G401 (cell line): ENCODE measurements at places on chromosomes 1 and 21. TPM values are rescaled to one million over a fixed set of nuclear protein-coding genes. Genes with fewer than 3 reads are reported as not detected.

Gene ATP1A4
- not detected in 2 replicates for total RNA-seq

Gene SSX2IP
- 7.5 and 13.1 TPM in 2 replicates for total RNA-seq

GRCh38 chr1:117605164-117605773 lies 579 bp upstream of the TENT5C start:
- DNase-seq: peak; percentile 83

DNA sequence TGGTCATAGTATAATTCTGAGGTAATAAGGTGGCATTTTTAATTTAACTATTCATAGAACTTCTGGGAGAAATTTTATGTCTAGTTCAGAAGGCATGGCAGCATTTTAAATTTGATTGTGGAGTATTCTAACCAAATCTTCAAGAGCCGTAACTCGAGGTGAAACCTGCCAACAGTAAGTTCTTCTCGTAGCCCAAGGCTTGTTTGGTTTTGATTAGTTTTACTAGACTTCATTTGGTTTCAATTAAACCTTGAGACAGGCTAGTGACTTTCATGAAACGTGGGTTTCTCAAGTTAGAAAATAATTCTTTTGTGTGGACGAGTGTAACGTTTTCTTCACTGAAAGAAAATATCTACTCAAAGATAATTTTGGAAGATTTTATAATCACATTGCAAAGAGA lies 395.5 kb downstream of the USP25 start:
- DNase-seq: no peak

- DNase-seq: no peak
These were observed 81.0 kb downstream of the NOTCH2 start for GRCh38 chr1:119988306-119989062.

Gene CFHR1
- total RNA-seq: not detected in 2 replicates

DNA sequence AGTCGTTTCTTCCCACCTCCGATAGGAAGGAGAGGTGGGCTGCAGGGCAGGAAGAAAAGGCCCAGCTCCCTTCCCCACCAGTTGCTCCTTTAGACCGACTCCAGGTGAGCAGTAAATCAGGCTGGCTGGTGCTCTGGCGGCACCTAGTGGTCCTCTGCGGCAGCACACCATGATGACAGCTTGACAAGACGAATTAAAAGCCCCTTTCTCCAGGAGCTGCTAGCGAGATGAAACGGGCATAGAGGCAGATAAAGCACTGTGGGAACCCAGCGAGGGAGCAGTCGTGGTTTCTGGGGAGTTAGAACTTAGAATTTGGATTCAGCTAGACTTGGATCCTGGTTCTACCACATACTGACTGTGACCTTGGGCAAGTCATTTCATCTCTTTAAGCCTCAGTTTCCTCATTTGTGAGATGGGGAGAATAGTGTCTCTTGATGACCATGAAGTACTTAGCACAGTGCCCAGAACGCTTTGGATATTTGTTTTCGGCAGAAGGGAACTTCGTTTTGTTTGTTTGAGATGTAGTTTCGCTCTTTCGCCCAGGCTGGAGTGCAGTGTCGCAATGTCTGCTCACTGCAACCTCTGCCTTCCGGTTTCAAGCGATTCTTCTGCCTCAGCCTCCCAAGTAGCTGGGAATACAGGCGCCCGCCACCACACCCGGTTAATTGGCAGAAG lies 21.8 kb upstream of the COL9A2 start:
- DNase-seq: peak; percentile 72

DNA sequence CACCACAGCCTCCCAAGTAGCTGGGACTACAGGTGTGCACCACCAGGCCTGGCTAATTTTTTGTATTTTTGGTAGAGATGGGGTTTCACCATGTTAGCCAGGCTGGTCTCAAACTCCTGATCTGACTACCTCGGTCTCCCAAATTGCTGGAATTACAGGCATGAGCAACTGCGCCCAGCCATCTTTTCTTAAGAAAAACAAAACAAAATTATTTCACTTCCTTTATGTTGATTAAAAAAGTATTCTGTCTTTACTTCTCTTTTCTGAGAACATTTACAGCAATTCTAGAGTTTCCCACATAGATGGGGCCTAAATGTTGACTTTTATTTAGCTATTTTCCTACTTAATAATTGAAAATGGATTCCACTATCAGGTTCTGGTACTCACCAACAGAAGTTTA lies 17.3 kb upstream of the TMEM183A start:
- no peak for DNase-seq

- no peak for DNase-seq
These were observed 5.0 kb downstream of the CLDN19 start for GRCh38 chr1:42735056-42735455.

DNA sequence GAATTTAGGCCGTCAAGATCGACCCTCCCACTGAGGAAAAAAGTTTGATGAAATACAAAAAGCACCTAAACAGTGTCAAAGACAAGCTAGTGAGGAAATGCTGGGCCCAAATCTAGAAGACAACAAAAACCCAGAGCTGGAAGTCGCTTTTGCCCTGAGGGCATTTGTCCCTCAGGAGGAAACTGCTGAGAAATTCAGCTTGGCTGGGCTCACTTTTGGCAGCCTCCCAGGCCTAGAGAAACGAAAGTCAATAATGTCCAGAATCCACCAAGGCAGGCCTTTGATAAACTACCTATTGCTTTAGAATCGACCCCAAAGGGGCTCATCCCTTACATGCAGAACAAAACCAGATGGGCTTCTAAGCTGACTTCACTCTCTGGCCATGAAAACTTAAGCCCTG lies 38.9 kb downstream of the SYT2 start:
- peak; percentile 45 for DNase-seq

GRCh38 chr1:55741516-55741915 lies 526.4 kb upstream of the USP24 start:
- DNase-seq: no peak

- no peak for DNase-seq
These were observed 271.1 kb downstream of the PTPRC start for GRCh38 chr1:198909973-198910372.

DNA sequence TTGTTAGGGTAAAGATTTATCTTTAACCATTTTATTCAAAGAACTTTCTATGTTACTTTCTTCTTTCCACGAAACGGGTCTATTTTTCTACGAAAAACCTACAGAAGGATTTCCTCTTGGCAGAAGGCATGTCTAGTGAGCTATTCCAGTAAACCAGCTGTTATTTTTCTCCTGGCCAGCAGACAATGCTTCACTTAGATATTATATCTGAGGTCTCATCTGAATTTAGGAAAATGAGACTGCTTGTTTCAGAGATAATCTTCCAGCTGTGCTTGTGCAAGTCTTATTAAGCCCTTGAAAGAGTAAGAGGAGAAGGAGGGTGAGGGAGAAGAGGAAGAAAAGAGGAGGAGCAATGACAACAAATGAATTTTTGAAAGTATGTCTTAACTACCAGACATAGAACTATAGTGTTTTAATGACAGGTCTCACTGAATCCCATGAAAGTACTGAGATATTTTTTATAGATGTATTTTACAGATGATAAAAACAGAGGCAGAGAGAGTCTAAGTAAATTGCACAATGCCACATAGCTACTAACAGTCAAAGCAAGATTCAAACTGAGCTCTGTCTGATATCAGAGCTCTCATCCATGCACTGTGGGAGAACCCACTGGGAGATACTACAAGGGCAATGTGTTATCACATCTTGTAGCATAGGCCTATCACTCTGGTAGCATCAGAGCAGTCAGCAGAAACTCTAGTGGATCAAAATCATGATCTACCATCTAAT lies 54.6 kb upstream of the SAMSN1 start:
- no peak for DNase-seq

DNA sequence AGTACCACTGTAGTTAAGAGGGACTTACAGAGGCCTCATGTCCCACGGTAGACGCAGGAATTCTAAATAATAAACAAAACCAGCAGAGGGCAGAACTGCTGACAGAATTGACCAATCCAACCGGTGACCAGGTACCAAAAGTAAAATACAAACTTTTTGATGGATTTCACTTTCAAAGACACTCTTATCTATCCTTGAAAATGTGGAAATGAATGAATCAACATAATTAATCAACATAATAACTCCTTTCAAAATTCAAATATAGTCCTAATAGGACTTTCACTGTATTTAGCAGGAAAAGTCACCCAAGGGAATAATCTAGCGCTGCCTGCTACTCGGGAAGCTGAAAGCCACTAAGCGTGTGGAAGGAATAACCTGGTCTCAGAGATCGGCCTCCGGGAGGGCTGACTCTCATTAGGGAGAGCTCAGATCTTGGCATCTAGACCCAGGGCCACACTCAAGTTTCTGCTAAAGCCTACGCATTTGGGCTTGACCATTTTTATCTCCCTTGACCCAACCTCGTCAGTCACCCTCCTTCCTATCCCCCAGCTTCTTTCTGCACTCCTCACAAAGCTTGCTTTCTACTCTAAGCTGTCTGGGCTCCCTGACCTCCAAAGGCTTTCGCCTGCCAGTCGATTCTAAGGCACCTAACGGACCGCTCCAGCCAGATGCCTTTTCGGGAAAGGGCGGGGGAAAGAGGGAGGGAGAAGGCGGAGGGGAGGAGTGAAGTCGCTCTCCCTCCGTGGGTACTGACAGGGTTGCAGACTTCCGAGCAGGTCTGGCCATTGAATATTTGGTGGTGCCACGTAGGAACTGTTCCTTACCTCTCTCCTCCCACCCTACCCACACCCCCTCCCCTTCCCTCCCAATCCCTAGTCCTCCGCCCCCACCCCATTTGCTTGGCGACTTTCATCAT lies 1.6 kb downstream of the COL11A1 start:
- peak; percentile 58 for DNase-seq

DNA sequence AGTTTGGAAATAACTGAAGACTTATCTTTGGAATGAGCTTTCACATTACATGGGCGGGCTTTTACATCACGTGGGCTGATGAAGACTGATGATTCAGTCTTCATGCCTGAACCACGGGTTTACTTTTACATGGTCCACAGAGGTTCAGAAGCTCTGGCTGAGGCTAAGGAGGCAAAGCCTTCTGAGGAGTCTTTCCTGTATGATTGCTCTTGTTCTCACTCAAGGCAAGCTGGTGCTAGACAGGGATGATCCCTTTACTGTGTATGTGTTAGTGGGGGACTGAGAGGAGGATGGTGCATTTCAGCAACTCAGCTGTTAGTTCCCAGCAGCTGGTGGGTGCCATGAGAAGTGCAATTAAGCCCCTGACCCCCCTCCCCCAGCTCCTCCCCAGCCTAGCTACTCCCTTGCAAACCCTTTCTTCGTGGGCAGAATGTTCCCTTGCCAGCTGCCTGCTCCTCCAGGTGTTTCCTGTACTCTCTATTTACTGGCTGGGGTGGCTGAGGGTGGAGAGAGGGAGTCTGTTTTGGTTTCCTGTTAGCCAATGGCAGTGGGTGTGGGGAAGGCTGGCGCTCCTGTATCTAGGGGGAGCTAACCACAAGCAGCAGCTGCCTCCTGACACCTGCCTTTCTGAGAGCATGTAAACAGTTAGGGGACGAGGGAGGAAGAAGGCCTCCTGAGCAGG lies 15.4 kb downstream of the BTG2 start:
- no peak for DNase-seq

DNA sequence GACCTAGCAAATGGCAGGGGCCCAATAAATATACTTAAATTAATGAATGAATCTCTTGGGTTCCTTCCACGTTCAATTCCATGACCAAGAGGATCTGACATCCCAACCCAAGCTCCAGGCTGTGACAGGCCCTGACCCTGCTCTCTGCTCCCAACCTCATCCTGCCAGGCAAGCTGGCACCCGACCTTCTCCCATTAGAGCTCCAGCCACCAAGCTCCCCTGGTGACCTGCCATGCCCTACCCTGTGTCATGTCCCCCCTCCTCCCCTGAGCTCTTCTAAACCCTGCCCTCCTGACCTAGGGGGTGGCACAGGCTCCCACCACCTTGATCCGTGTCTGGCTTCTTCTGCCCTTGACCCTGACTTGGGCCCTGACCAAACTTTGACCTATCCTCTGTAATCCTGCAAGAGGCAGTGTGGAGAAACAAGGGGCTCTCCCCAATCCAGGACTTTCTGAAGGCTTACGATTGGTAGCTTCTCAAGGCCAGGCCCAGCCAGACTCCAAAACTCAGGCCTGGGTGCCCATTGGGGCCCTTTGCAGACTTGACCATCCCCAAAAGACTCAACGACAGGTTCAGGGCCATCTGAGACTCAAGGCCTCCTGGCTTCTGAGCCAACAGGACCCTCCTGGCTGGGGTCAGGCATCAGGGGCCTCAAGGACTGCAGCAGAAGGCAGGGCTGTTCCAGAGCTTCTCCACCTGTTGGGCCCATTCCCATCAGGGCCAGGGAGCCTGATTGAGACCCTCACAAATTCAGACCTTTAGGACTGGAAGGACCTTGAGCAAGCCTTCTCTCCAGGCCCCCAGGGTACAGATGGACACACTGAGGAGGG lies 249.0 kb downstream of the PTPRU start:
- DNase-seq: no peak

Gene HSF2BP
- total RNA-seq: 5.3 and 9.1 TPM in 2 replicates

Gene C8B
- not detected in 2 replicates for total RNA-seq

- DNase-seq: no peak
These were observed 79.0 kb upstream of the CAPZB start for GRCh38 chr1:19564366-19564765.

GRCh38 chr1:213519098-213519497 lies 468.1 kb downstream of the RPS6KC1 start:
- DNase-seq: peak; percentile 91

- no peak for DNase-seq
These were observed 33.7 kb downstream of the RAB3B start for GRCh38 chr1:51956528-51957509.
